ENCODE measurements at places on chromosomes 7 and 10.

- peak; percentile 31 for DNase-seq
Measured at GRCh38 chr10:118963341-118963740, 66.2 kb upstream of the NANOS1 start.

- no peak for DNase-seq
Measured at GRCh38 chr7:92875719-92876118, 39.3 kb upstream of the CDK6 start.

GRCh38 chr7:44974549-44974948 is 4.3 kb downstream of the MYO1G start:
- no peak for DNase-seq

DNA sequence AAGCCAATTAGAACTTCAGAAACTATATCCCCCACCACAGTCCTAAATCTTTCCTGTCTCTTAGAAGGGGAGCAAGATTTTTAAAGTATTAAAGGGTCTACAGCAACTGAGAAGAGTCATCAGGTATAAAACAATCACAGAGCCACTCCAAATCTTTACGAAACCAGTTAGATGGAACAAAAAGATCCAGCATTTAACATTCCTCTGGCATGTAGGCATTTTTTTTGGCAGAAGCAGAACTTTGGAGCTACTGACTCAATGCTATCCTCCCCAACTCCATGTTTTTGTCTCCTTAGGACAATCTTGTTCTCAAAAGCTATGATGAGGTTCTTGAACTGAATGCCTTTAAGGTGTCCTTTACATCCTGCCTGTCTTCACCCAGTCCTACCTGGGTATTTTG is 333.3 kb downstream of the PRPF18 start:
- DNase-seq: no peak

GRCh38 chr10:80110986-80111385 is 21.5 kb upstream of the PLAC9 start:
- DNase-seq: no peak

- no peak for DNase-seq
Measured at GRCh38 chr10:17479822-17480221, 25.4 kb upstream of the ST8SIA6 start.

Measured in vagina (tissue), 2 donors.